Activated naive CD8-positive, alpha-beta T cell treated with anti-CD3 and anti-CD28 coated beads, Interleukin-2, amount 50 U/mL, for 16 hours (primary cell): ENCODE measurements at places on chromosomes 4 and X.

DNA sequence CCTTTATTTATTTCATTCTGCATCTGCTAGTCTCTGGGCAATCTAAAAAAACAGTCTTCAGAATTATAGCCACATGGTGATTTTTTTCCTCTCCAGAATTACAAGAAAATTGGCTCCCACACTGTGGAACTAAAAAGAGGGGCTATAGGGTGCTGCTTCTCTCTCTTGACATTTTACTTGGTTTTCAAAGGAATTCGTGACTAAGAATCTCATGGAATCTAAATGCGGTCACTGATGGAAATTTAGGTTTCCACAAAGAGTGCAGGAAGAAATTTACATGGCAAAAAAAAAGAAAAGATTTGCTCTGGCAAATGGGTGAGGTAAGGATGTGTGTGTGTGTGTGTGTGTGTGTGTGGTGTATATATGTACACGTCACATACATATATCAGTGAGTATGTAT lies 10.2 kb downstream of the ATXN3L start:
- DNase-seq: no peak

- no peak for DNase-seq
Observed at GRCh38 chr4:13703096-13703495, 75.6 kb upstream of the BOD1L1 start.

DNA sequence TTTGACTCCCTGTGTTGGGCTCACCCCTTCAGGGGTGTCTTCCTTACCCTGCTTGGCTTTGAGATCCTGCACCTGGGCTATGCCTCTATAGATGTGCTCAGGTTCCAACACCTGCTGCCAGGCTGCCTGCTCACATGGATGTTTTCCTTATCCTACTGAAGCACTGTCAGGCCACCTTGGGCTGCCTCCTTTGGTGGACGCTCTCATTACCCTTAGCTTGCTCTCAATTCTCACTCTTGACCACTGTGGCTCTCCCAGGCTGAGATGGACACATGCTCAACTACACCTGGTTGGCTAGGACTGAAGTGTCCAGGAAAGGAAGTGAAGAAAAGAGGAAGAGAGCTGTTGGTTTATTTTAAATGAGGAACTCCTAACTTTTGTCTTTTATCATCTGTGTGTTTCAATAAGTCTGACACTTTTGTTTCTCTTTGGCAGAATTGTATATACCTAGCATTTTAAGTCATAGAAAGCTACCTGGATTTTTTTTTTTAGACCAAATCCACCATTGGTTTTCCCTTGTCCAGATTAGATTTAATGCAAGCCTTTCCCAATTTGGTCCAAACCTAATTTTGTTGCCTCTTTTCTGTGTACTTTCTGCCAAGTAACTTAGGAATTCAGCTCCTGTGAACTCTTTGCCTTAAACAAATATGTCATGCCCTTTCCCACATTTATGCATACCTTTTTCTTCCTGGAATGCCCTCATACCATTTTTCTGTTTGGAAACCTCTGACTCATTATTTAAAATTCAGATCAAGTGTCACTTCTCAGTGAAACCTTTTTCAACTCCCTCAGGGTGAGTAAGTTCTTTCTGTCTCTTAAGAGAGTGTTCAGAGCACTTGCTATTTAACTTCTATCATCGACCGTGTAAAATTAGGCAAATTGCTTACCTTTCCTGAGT lies 175.8 kb downstream of the GC start:
- DNase-seq: no peak

- peak; percentile 25 for DNase-seq
Observed at GRCh38 chrX:131816551-131817136, 206.5 kb upstream of the STK26 start.

GRCh38 chr4:107862658-107863057 lies 37.9 kb downstream of the SGMS2 start:
- DNase-seq: no peak

DNA sequence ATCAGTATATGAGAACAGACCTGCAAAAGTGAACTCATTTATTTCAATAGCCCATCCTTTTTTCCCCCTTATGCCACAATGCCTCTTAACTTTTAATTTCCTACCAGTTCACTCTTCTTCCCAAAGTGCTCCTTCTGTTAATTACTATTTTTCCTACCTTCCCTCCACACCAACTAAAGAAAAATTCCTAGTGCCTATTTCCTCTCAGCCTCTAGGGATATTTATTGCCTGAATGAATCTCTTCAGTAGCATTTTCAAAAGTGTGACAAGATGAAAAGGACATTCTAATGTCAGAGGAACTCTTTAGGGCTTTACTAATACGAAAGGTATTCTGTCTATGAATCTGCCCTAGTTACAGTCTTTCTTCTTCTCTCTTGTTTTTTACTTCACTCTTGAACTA lies 181.1 kb upstream of the SPRY1 start:
- DNase-seq: no peak

DNA sequence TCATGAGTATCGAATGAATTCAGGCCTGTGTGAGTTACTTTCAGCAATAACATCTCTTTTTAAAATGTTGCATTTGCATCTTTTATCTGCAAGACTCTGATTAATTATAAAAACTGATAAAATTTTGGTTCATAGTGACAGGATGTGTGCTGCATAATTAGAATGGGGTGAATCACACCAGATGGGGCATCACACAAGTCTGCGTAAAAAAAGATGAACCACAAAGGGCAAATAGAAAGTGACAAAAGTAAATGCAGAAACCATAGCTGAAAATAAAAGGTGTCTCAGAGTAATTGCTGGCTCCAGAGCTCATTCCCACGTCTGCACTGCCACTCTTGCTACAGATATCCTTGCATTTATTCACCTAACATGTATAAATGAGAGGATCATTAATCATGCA lies 131.1 kb downstream of the HS3ST1 start:
- no peak for DNase-seq

- no peak for DNase-seq
Observed at GRCh38 chrX:122934131-122934530, 249.9 kb upstream of the GRIA3 start.

GRCh38 chrX:123108513-123109427 lies 75.3 kb upstream of the GRIA3 start:
- DNase-seq: no peak

- DNase-seq: no peak
Observed at GRCh38 chr4:168101026-168101425, 8.7 kb downstream of the ANXA10 start.

DNA sequence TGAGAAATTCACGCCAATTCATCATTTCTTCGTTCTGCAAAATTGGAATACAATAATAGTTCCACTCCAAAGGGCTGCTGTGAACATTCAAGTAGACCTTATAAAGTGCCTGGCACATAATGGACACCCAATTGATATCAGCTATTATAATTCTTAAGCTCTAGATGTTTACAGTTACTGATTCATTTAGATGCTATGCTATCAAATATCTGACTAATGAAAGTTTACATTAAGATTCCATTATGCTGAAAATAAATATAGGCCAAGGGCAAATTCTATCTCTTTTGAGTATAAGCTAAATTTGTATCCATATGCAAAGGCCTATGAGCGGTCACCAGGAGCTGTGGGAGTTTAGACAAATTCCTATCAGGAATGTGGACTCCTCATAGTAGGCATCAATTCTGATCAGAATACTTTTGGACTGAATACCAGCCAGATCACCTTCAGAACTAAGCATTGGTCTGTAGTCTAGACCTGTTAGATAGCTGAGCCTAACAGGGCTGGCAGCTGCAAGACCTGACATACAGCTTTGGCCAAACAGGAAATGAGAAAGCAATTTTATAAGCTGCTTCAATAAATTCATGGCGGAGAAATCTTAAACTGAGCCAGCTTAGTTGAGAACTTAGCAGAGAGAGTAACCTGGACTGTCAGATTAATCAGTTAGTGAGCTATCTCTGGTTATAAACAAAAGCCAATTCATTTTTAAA lies 384.3 kb upstream of the ACTRT1 start:
- DNase-seq: no peak

GRCh38 chr4:987624-988513 lies 1.0 kb downstream of the IDUA start:
- no peak for DNase-seq

GRCh38 chr4:168483811-168484210 lies 3.5 kb upstream of the DDX60L start:
- no peak for DNase-seq

DNA sequence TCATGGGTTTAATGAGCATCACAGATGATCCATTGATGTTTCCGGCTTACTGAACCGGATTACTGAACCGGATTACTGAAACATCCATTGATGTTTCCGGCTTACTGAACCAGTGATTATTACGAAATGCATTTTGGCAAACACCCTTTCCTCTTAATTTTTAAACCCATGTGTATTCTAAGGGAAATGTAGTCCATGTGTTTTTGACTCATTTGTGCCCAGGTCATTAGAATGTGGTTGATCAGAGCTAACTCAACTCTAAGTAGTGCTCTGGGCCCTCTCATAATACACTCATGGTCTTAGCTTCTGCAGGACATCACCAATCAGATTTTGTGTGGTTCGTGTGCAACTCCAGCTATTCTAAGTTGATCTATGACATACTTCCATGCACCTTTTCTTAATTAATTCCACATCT lies 141.6 kb downstream of the SPATA18 start:
- no peak for DNase-seq

- DNase-seq: no peak
Observed at GRCh38 chrX:70219938-70220764, 14.3 kb upstream of the AWAT1 start.

DNA sequence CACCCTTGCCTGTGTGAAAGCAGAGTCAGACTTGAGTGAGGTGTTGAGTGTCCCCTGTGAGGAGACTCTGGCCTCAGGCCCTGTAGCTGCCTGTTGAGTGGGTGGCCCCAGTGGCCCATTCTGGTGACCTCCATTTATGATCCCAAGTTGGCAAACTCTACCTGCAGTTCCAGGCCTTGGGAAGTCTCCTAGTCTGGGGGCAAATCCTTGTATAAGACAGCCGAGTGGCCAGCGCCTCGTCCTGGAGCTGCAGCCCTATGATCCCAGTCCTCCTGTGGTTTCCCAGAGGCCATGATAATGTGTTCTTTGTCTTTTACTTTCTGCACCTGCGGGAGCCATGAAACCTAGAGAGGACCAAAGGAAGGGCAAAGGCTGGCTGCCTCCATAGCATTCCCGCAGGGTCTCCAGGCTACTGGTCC lies 58.7 kb downstream of the NBDY start:
- no peak for DNase-seq

GRCh38 chr4:151841107-151841506 lies 80.3 kb upstream of the GATB start:
- no peak for DNase-seq

DNA sequence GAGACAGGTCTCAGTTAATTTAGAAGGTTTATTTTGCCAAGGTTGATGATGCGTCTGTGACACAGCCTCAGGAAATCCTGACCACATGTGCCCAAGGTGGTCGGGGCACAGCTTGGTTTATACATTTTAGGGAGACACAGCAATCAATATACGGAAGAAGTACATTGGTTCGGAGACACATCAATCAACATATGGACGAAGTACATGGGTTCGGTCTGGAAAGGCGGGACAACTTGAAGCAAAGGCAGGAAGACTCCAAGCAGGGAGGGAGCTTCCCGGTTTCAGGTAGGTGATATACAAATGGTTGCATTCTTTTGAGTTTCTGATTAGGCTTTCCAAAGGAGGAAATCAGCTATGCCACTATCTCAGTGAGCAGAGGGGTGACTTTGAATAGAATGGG lies 225.2 kb upstream of the ZFP42 start:
- no peak for DNase-seq

DNA sequence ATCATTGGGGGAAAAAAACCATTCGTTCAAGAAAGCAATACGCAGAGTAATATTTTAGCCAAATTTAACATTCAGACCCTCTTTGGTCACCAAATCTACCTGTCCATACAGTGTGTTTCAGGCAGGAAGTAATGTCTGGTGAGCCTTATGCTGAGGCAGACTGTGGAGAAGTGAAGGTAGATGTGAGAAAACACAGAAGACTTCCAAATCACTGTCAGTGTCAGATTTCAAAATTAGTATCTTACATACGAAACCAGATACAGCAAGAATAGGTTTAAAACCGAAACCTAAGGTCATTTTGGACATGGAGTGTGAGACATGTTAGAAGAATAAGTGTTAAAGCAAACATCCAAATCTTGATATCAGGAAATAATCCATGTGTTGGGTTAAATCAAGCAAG lies 664.5 kb upstream of the HTR2C start:
- no peak for DNase-seq

GRCh38 chr4:82493721-82494425 lies 63.5 kb downstream of the ENOPH1 start:
- DNase-seq: no peak

DNA sequence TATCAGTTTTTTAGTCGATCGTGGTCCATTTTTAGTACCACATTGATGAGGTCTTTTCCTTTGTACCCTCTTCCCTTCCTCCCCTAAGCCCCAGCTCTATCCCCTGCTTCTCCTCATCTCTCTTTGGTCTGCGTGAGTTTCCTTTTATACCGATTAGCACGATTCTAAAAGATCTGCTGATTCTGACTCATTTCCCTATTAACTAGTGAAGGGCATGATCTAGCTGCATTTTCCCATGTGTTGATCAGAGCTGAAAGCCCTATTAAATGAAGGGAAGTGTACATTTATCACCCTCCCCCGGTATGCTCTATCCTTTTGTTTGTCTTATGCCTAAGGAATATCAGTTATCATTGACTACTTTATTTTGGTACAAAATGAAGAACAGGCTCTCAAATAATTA lies 181.7 kb upstream of the NPY2R start:
- no peak for DNase-seq

- no peak for DNase-seq
Observed at GRCh38 chr4:81106150-81106549, 75.6 kb downstream of the BMP3 start.

DNA sequence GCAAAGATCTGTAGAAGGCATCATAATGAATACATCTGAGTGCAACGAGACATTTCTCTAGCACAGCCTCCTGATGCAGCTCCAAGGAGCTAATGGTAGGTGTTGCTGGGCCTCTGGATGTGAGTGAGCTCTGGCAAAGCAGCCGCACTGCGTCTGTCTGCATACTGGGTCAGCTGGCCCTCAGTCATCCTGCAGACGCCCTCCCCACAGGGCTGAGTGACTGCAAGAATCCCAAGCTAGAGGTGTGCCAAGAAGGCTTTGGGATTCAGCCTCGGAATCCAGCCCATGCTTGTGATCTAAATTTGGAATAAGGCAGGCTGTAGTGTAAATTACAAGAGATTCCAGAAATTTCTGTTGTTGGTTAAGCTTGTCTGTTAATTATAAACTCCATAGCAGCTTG lies 18.5 kb downstream of the HERC3 start:
- no peak for DNase-seq

DNA sequence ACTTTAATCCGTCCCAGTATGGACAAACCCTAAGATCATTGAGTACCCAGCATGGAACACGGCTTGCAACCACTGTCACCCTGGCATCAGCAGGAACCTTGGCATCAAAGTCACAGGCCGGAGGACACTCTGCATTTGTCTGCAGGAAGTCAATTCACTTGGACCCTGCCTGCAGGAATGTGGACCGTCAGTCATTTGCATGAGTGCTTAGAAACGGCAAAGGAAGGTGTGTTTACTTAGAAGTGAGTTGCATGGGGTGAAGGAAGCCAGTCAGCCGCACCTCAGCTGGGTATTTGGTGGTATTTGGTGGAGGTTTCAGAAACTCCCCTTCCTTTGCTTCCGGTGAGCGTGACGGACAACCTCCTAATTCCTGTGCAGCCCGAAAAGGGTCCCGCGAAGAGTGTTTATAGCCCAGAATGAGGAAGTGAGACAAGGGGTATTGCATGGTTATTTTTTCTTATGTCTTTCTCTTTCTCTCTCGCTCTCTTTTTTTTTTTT lies 15.5 kb downstream of the P2RY8 start:
- no peak for DNase-seq
